ENCODE measurements at places on chromosomes 1 and 21. TPM values are rescaled to one million over a fixed set of nuclear protein-coding genes. Genes with fewer than 3 reads are reported as not detected.
A peak's percentile ranks its signal among the peaks of the same experiment; 100 is the strongest.

DNA sequence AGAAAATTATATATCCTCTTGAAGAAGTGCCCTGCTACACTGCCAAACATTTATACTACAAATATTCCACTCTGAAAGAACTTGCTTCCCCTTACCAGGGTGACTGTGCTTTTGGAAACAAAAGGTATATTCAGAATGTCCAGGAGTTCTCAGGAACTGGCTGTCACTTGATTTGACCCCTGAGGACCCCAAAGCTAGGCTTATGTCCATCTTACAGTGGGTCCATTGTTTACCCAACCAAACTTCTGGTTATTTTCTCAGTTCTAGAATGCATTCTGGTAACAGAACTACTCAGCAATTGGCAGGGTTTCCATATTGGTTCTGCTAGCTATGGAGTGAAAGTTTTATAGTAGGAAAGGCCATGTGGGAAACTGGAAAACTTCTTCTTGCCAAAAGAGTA, 207.1 kb upstream of the KCTD3 start:
- no peak for ATAC-seq

CRABP2 gene
- total RNA-seq, result 4.9 TPM

SELENBP1 gene
- 251 TPM for total RNA-seq

DNA sequence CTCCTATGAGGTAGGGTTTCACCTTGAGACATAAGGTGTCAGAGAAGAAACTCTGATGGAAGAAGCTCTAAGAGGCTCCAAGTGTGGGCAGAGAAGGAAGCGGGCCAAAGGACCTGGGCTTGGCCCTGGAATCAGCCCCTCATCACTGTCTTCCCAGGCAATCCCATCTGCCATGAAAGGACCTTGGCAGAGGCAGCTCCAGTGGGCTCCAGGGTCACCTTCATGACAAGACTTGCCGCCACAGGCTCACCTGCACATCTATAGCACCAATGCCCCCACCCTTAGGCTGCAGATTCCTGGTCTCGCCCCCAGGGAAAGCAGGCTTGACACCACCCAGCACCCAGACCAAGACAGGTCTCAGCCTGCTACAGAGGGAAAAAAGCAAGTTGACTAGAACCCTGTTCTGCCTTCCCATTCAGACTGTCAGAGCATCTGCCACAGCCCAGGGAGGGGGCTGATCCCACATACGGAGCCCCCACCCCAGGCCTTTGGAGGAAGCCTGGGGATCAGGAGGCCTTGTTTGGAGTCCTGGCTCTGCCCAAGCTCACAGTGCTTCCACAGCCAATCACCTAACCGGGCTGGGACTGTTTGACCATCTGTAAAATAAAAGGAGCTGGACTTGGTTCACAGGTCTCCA, 490 bp upstream of the FAM110D start:
- ATAC-seq, result no peak

- ATAC-seq, result no peak
Measured at GRCh38 chr1:5917591-5918274, 74.5 kb downstream of the NPHP4 start.

DNA sequence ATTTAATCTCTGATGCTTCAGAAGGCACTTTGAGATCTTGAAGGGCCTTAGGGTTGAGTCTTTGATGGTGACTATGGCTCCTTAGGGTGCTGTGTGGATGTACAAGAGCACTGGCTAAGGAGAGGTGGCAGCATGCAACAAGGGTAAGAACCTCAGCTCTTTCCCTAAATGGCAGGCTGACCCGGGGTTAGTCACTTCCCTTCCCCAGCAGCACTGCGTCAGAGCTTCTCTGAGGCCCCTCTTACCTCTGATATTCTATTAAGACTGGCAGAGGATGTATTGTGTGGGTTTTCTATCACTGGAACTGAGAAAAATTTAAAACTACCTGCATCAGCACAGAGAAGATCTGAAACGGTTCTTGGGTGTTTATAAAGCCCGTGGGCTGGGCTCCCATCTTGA, 11.8 kb downstream of the C1orf116 start:
- no peak for ATAC-seq

MECR gene
- 8.2 TPM for total RNA-seq

DNA sequence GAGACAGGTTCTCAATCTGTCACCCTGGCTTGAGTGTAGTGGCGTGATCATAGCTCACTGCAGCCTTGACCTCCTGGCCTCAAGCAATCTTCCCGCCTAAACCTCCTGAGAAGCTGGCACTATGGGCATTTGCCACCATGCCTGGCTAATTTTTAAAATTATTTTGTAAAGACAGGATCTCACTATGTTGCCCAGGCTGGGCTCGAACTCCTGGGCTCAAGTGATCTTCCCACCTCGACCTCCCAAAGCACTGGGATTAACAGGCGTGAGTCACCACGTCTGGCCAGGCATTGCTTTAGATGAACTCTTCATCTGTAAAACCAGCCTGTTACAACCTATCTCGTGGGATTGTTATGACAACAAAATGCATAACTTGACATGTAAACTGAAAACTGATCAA, 2.4 kb downstream of the COA6 start:
- no peak for ATAC-seq

DNA sequence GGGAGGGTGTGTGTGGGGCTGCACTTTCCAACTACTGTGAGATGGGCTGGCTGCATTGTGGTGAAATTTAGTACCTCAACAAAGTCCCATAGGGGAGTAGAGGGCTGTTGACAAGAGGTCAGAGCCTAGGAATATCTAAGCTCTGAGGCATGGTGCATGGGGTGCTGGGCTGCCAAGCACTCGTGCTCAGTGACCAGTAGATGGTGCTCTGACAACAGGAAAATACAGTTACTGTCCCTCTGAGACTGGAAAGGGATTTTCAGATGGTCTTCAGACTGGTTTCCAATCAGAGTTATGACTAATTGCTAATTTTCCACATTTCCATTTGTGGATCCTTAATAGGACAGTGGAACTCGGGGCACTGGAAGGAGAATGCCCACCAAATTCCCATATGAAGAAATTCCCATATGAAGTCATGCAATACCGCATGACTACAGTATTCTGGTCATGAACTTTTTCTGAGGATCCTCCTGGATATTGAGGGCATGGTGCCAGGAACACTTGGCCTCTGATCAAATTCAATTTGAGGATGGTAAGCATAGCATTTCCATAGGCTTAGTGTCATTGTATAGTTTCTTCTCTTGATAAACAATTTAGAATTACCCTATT, 4.1 kb upstream of the CACNA1E start:
- ATAC-seq, result peak; percentile 75
